IMR-90 (cell line): ENCODE measurements at places on chromosomes 4 and X. TPM values are rescaled to one million over a fixed set of nuclear protein-coding genes. Genes with fewer than 3 reads are reported as not detected.

GRCh38 chr4:146795711-146796110 lies 150.0 kb downstream of the TTC29 start:
- no peak for DNase-seq

DNA sequence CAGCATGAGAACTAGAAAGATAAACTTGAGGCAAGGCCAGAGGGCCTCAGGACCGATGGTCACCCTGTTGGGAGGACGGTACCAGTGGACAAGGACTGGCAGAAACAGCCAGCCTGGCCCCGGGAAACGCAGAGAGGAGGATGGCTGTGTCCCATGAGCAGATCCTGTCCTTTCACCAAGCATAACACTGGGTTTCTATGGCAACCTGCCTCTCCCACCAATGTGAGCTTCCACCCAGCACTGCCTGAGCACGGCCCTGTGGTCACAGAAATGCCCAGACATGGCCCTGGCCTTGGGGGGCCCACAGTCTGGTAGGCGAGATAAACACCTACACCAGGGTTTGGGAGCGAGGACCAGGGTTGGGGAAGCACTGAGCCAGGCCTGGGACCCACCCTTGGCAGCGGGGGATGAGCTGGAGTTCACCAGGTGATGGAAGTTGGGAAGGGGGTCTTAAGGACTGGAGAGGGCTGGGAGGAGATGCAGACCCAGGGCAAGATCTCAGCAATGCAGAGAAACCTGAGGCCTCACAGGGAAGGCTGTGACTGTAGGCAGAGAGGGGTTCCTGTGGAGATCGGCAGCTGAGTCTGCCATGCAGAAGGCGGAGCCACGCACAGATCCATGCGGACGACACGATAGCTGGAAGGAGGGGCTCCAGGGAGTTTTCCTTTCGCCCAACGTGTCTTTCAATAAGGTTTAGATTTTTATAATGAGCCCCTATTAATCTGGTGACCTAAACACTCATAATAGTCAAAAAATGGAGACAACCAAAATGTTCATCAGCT lies 32.7 kb upstream of the CRMP1 start:
- no peak for DNase-seq

The XKRX gene
- 0.83 and 0.90 TPM in 2 replicates for total RNA-seq

GRCh38 chr4:141576585-141577110 lies 59.7 kb upstream of the IL15 start:
- no peak for DNase-seq

- no peak for DNase-seq
Measured at GRCh38 chrX:43405191-43405590, 250.9 kb upstream of the MAOA start.

GRCh38 chrX:115413246-115413878 lies 123.8 kb downstream of the LUZP4 start:
- peak; percentile 72 for DNase-seq

The UGT8 gene
- total RNA-seq: not detected in 2 replicates

The SHROOM2 gene
- 8.1 TPM in 2 replicates for total RNA-seq

GRCh38 chr4:136742333-136742732 lies 790.0 kb downstream of the PCDH18 start:
- DNase-seq: peak; percentile 75

DNA sequence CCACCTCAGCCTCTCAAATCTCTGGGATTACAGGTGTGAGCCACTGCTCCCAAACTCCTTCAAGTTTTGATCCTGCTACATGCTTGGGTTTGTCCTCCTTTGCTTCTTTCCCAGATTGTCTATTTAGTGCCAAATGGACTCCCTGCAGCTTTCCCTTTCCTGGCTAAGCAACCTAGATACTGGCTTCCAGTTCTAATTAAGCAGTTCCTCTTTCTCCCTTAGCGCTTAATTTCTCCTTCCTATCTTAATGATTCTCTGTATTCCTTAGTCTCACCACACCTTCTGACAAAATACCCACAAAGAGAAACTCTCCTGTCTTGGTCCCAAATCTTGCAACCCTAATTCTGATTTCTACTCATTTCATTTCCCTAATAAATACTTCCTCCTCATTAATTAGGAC lies 7.8 kb downstream of the RXFP1 start:
- no peak for DNase-seq

GRCh38 chr4:122815248-122815647 lies 11.4 kb upstream of the FGF2 start:
- no peak for DNase-seq

GRCh38 chr4:145195167-145195952 lies 15.0 kb upstream of the OTUD4 start:
- DNase-seq: no peak

GRCh38 chrX:15298201-15298600 lies 17.2 kb downstream of the ASB11 start:
- DNase-seq: no peak

DNA sequence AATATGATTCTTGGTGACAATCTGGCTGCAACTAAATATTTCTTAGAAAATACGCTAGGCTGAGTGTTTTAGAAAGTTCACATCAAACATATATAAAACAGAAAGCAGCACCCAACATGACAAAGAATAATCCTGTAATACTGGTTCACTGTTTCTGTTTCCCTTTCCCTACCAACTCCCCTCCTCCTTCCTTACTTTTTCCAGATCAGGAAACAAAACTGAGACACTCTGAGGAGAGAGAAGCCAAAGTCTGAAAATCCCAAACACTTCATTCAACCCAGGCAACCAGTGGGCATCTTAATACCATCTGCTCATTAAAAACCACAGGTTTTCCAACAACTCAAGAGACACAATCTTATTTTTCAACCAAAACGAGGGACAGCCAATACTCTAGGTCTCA lies 160.4 kb upstream of the MAP3K15 start:
- DNase-seq: no peak

The CT45A2 gene
- not detected in 2 replicates for total RNA-seq

DNA sequence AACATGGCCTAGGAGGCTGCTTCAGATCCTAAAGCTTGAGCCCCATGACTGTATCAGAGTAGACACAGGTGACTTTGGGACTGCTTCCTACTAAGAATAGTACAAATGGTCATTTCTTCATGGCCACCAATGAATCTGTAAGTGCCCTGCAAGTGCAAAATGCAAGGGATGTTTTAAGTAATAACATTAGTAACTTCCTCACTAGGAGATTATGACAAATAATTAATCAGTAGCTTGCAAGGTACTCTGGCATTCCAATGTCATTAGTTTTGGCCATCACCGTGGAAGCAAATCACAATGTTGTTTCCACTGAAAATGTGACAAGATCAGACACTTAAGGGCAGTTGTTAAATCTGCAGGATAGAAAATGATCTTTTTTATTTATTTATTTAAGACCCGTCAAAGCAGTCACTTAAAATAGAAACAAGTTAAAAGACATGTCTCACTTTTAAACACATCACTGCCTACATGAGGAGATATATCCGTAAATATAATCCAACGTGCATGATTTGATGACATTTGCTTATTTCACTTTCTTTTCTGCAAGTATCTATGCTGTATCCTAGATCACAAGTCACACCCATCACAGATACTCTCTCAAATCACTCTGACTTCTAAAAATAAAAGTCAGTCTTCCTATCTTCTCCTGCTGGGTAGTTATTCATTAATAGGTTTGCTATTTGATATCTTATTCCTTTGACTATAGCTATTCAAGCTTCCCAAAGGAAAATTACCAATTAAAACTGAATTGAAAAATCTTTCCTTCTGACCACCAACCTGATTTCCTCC lies 400.6 kb downstream of the IL15 start:
- DNase-seq: peak; percentile 41

- peak; percentile 65 for DNase-seq
Measured at GRCh38 chr4:153143527-153144348, 60.5 kb upstream of the TRIM2 start.

The PCDH11X gene
- under 0.01 TPM in 1 of 2 replicates, not detected in the other for total RNA-seq

DNA sequence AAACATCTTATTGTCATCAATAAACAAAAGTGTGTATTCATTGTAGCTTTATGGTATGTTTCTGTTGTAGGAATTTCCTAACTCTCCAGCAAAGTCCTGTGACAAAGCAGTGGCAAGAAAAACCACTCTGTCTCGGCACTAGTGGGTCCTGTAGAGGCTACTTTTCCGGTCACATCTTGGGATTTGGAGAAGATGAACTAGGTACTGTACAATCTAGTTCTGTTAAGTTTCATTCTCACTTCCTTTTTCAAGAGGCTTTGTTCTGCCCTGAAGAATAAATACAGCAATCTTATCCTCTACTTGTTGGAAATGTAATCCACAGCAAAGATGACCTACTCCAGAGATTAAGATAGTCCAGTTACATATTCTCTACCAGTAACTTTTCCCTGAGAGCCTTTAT lies 69.3 kb downstream of the HHIP start:
- no peak for DNase-seq

The SPANXN3 gene
- total RNA-seq: not detected in 2 replicates

DNA sequence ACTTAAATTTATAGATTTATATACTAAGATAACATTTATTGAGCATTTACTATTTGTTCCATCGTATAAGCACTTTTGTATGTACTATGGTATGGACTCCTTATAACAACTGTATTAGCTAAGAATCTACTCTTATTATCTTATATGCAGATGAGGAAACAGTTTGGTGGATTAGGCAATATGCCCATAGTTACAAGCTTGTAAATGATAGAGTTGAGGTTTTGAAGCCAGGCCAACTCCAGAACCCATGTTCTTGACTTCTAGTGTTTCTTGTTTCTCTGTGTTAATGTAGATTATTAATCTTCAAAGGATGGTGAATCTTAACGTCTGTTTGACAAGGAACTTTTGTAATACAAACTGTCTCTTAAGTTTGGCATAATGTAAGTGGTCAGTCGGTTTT lies 71.3 kb downstream of the STIM2 start:
- no peak for DNase-seq

DNA sequence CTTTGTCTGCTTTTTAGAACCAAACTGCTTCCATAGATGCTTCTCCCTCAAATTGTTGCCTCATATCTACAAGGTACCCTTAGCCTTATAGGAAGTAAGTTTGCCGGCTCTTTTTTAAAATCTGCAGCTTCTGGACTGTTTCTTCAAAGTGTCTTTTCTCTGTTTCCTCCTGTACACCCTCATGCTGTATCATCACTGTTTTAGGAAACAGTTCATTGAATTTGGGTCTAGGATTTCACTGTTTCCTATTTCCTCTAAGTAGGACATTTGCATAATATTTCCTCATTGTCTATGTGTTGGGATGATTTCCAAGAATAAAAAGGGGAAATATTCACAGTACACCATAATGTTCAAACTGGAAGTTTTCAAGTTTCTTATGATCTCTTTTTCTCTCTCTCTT lies 43.0 kb downstream of the BANK1 start:
- DNase-seq: no peak

DNA sequence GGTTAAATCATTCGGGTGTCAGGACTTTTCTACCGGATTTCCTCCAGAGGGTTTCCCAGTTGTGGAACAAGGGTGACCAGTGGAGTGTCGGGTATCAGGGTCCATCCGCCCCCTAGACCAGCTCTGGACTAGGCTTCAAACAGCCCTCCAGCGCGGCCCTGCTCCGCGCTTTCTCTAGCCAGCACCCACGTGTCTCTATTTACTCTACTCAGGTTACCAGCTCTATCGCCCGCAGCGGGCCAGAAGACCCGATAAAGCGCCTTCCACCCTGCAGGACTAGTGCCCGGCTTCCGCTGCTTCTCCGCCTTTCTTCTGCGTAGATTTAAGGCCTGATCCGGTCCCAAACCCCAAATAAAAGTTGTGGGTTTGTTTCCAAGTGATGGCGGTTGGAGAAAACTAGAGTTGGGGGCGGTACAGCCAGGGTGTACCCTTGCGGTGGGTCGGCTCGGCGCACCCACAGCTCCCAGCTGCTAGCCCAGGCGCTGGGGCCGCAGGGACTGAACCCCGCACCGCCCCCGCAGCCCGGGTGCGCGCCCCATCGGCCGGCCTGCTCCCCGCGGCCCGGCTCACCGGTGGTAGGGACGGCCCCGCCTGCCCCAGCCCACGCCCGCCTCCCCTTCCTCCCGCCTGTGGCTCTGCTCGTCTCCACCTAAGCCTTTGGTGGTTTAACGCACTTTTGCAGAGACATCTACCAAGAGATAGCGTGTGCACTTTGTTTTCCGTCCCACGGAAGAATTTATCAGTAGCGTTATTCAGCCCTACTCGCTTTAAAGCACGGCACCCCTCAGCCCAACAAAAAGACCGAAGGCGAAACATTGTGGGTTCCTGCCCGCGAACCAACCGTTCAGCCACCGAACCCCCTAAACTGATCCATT lies 2.1 kb downstream of the LEF1 start:
- DNase-seq: no peak

DNA sequence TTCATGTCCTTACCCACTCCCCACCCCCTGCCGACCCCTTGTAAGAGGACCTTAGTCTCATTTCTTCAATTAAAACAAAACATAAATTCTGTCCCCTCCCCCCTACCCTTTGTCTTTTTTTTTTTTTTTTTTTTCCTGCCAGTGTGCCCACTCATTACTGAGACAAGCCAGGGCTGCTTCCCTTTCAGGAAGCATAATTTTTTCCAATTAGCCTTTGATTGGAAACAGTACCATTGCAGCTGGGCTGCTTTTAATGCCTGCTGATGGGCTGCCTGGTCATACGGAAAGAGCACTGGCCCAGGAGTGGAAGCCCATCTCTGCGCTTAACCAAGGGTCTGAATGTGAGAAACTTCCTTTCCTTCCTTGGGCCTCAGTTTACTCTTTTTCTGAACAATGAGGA lies 18.6 kb upstream of the CAPN6 start:
- no peak for DNase-seq

DNA sequence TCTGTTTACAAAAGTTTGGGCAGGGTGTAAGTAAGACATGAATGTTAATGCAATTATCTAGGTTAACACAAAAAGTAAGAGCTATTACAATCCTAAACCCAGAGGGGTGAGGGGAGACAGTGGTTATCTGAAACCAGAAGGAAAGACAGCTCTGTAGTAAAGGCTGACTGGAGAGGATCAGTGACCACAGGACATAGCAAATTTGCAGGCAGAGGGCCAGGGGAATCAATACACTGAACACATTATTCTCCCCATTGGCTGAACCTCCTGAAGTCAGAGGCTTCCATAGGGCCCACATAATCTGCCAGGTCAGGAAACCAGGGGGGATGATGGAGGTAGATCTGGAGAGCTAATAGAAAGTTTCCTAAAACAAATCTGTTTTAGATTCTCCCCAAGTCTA lies 689.4 kb upstream of the ATOH1 start:
- no peak for DNase-seq

GRCh38 chr4:156933633-156934258 lies 37.9 kb downstream of the PDGFC start:
- peak; percentile 95 for DNase-seq

GRCh38 chrX:108001218-108001814 lies 19.1 kb upstream of the TEX13B start:
- DNase-seq: peak; percentile 36

GRCh38 chrX:120677004-120677652 lies 47.3 kb upstream of the C1GALT1C1 start:
- DNase-seq: no peak
